Activated naive CD4-positive, alpha-beta T cell treated with anti-CD3 and anti-CD28 coated beads for 36 hours (primary cell): ENCODE measurements at places on chromosomes 7 and 10. TPM values are rescaled to one million over a fixed set of nuclear protein-coding genes. Genes with fewer than 3 reads are reported as not detected.

DNA sequence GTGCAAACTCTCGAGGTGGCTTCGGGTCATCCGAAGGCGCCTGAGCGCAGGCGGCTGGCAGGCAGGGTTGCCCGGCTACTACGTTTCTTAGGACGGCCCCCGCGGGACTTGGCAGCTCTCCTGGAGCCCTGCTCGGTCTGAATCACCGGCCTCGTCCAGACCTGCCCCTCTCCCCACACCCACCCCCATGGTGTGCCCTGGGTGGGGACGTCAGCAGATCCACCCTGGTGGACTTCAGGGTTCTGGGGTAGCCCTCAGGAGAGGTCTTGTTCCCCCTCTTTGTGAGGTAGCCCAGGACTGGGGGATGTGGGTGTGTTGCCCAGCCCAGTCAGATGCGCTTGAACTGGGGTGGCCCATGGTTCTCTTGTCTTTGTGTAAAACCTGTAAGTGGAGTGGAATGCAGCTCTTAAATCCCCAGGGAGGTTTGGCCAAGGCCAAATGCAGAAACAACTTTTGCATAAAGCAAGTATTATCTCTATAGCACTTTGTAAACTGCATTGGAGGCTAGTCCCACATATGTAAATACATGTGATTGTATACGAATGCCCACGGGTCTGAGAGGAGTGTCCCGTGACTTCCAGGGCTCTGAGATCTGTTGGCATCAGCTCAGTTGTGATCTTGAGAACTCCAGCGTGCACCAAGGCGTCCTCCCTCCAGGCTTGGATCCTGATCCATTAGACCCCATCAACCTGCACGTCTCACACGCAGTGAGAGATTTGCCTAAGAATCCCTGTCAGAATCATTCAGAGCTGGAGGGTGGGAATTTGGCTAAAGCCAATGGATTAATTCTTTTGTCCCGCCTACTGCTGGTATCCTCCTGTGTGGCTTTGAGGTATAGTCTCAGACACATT lies 1.8 kb downstream of the PFKFB3 start:
- peak overlapping the region; percentile 99 for H3K4me3 ChIP-seq
- H3K27ac ChIP-seq = no peak overlapping the region

GRCh38 chr10:101136007-101136707 lies 5.1 kb downstream of the TLX1 start:
- peaks cover 86% of the 10 kb centered on the region for H3K27me3 ChIP-seq
- H3K4me3 ChIP-seq = no peak overlapping the region
- peaks cover 47% of the 10 kb centered on the region for H3K4me1 ChIP-seq
- H3K27ac ChIP-seq = no peak overlapping the region
- peak; percentile 16 for DNase-seq
- no peaks in the 10 kb centered on the region for H3K36me3 ChIP-seq

GRCh38 chr7:141551782-141552181 lies 572 bp downstream of the AGK start:
- peak overlapping the region; percentile 54 for H3K27ac ChIP-seq
- H3K4me1 ChIP-seq = peaks cover 39% of the 10 kb centered on the region
- peaks cover 24% of the 10 kb centered on the region for H3K36me3 ChIP-seq
- peak overlapping the region; percentile 86 for H3K4me3 ChIP-seq
- no peak for DNase-seq

DNA sequence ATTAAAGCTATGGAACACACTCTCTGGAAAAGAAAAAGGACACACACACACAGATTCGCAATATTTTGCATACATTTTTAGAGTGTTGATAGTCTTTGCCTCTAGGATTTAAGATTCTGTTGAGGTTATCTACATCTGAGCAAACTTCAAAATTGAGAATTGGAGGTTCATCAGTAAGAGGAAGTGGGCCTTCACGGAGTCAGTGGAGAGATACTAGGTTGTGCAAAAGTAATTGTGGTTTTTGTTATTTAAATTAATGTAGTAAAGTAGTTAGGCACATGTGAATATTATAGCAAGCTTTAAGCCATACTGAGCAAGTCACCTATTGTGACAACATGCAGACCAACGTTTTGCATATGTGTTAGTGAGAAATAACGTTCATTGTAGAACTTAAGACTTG lies 19.8 kb upstream of the NXPH1 start:
- no peak overlapping the region for H3K27ac ChIP-seq
- no peak for DNase-seq
- no peaks in the 10 kb centered on the region for H3K36me3 ChIP-seq
- no peaks in the 10 kb centered on the region for H3K4me1 ChIP-seq

DNA sequence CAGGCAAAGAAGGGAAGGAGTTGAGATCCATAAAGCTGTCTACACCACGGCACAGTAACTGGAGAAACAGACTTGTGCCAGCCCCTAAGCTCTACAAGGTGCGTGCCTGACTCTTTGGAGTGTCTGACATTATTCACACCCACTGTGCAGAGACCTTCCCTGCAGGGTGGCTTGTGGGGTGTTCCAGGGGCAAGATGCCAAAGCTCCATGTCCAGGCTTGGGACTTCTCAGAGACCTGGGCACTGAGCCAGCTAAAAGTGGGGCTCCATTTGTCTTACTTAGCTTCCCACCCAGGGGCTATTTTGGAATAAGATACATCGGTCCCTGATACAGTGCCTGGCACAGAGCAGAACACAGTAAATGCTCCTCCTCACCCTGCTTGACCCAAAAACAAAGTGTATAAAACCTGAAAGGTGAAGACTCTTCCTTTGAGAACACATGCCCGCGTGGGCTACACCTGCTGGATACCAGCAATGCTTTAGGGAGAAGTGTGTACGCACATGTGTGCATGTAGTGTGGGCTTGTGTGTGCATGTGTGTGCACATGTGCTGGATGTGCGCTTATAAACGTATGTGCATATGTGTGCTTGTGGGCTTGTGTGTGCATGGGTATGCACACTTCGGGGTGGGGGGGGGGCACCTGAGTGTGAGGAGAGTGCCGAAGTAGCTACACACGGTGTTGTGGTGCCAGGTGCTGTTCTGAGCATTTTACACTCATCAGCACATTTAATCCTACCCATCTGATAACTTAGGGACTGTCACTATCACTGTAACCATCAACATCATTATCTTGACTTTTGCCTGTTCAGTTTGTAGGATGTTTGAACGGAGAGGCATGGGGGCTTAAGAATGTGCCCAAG lies 143.0 kb downstream of the ARHGAP22 start:
- H3K4me3 ChIP-seq = no peak overlapping the region
- no peaks in the 10 kb centered on the region for H3K4me1 ChIP-seq
- no peak overlapping the region for H3K27ac ChIP-seq
- H3K27me3 ChIP-seq = no peaks in the 10 kb centered on the region
- no peaks in the 10 kb centered on the region for H3K36me3 ChIP-seq

DNA sequence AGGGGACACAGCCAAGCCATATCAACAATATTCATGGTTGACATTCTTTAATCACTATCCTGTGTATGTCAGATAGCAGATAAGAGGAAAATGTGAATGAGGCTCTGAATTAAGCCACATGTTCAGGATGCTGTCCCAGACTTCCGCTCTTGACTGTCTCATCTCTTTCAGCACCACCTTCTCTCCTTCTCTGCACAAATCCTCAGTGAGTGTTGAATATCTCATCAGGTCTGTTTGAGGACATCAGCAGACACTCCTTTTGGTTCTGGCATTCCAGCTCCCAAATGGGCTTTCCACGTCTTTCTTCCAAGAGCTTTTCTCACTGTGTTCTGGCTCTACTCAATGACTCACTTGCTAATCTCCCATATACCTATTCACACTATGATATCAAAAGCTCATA lies 321.7 kb downstream of the GALNT17 start:
- no peaks in the 10 kb centered on the region for H3K4me1 ChIP-seq
- no peaks in the 10 kb centered on the region for H3K27me3 ChIP-seq
- no peak for DNase-seq
- H3K36me3 ChIP-seq = no peaks in the 10 kb centered on the region

- H3K4me1 ChIP-seq = peaks cover 12% of the 10 kb centered on the region
- no peaks in the 10 kb centered on the region for H3K27me3 ChIP-seq
- H3K36me3 ChIP-seq = peaks cover 3% of the 10 kb centered on the region
- DNase-seq = no peak
Observed at GRCh38 chr10:119776536-119776935, 50.7 kb downstream of the INPP5F start.

DNA sequence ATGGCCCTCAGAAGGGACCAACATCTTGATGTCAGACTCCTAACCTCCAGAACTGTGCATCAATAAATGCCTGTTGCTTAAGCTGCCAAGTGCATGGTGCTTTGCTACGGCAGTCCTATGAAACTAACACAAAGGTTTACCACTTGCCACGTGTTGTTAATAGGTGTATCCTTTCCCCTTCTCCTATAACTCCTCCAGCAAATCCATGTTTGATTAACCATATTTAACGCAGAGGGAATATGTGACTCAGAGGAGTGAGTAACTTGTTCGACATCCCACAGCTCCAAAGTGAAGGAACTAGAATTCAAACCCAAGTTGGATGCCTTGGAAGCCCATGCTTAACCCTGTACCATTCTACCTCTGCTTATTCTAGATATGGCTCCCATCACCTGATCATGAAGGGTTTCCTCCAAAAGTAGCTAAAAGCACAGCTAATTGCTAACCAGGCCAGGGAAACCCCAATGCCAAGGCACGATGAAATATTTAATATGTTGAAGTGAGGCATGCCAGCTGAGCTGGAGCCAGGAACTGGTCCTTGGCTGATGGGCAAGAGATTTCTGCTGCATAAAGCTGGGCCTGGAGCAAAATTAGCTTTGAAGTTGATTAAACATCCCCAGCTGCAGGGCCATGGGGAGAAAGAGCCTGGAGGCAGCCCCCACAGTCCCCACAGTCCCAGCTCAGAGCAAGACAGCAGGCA lies 131.9 kb downstream of the C10orf90 start:
- no peaks in the 10 kb centered on the region for H3K4me1 ChIP-seq
- H3K36me3 ChIP-seq = no peaks in the 10 kb centered on the region
- H3K27ac ChIP-seq = no peak overlapping the region
- DNase-seq = no peak
- H3K4me3 ChIP-seq = no peak overlapping the region
- H3K27me3 ChIP-seq = no peaks in the 10 kb centered on the region

Gene CYP3A7
- total RNA-seq = not detected

Gene FAM25C
- total RNA-seq = not detected

Gene OR6V1
- not detected for total RNA-seq

Gene OPN1SW
- not detected for total RNA-seq

Gene TRIM50
- not detected for total RNA-seq

Gene SP8
- 0.07 TPM for total RNA-seq
